ENCODE measurements at places on chromosomes 13 and 19. TPM values are rescaled to one million over a fixed set of nuclear protein-coding genes. Genes with fewer than 3 reads are reported as not detected.

UCHL3 gene
- polyA plus RNA-seq = 30.4 TPM

EML2 gene
- polyA plus RNA-seq = 18.5 TPM

KANK3 gene
- polyA plus RNA-seq = not detected

ATP8B3 gene
- 1.2 TPM for polyA plus RNA-seq

BABAM1 gene
- polyA plus RNA-seq = 115 TPM

CD209 gene
- polyA plus RNA-seq = not detected

Data from IgD-negative memory B cell (primary cell).